H1 (cell line): ENCODE measurements at places on chromosomes 7 and 10.

DNA sequence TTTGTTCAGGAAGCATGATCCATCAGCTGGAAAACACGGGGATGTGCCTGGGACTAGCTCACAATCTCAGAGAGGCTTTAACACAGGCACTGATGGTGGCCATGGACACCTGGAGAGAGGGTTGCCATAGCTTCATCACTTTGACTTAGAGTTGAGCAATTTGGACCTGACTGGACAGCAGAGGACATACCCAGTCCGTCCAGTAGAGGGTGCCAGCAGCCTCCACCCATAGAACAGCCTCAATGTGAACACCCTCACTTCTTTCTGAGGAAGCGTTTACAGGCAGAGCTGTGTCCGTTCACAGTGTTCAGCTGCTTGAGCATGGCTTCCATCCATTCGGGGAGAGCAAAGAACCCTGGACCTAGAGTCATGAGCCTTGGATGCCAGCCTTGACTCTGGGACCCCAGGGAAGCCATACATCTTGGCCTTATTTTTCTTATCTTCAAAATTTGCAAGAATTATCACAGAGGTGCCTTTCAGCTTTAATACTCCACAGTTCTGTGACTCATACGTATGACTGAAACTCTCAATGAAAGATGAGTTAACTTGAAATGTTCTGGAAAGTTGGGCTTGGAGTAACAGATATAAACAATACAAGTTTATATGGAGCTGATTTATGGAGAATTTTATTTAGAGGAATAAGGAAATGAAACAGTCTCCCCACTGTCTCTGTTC is 302.9 kb upstream of the PODXL start:
- no peaks in the 10 kb centered on the region for H3K4me1 ChIP-seq
- H3K27ac ChIP-seq = no peak overlapping the region
- no peaks in the 10 kb centered on the region for H3K27me3 ChIP-seq
- H3K4me3 ChIP-seq = no peak overlapping the region
- no peaks in the 10 kb centered on the region for H3K36me3 ChIP-seq

DNA sequence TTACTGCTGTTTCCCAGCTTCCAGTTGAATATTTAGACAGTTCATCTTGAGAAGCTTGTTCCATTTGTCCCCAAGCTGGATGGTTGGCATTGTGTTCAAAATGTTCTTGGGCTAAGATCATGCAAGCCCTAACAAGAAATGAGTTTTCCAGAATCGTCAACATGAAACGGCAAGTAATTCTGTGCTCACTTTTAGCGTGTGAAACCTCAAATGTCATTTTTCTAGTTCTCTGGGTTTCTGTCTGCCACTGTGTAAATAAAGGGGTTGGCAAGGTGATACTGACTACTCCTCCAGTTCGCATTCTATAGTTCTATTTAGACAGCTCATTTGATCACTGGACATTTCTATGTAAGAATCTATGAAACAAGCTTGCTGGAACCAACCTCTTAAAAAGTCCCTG is 194.0 kb downstream of the AHR start:
- no peak overlapping the region for H3K4me3 ChIP-seq
- no peaks in the 10 kb centered on the region for H3K27me3 ChIP-seq
- no peak overlapping the region for H3K27ac ChIP-seq

GRCh38 chr10:66844176-66844942 is 81.5 kb upstream of the LRRTM3 start:
- no peaks in the 10 kb centered on the region for H3K36me3 ChIP-seq
- no peak overlapping the region for H3K4me3 ChIP-seq
- no peaks in the 10 kb centered on the region for H3K27me3 ChIP-seq
- H3K4me1 ChIP-seq = no peaks in the 10 kb centered on the region
- DNase-seq = no peak

- no peaks in the 10 kb centered on the region for H3K27me3 ChIP-seq
- DNase-seq = no peak
- no peaks in the 10 kb centered on the region for H3K4me1 ChIP-seq
Measured at GRCh38 chr7:66668677-66669076, 40.0 kb downstream of the KCTD7 start.

GRCh38 chr10:10520491-10521385 is 496.9 kb upstream of the CELF2 start:
- H3K36me3 ChIP-seq = no peaks in the 10 kb centered on the region
- no peaks in the 10 kb centered on the region for H3K27me3 ChIP-seq
- DNase-seq = no peak
- no peak overlapping the region for H3K27ac ChIP-seq
- no peak overlapping the region for H3K4me3 ChIP-seq
- no peaks in the 10 kb centered on the region for H3K4me1 ChIP-seq

- H3K27ac ChIP-seq = peak overlapping the region; percentile 18; the same call in 1 of the 2 replicates
- peaks cover 11% of the 10 kb centered on the region; the same call in 1 of the 2 replicates for H3K4me1 ChIP-seq
- no peaks in the 10 kb centered on the region for H3K27me3 ChIP-seq
- peak; percentile 51 for DNase-seq
- H3K4me3 ChIP-seq = no peak overlapping the region
Measured at GRCh38 chr10:22690614-22691431, 23.6 kb downstream of the PIP4K2A start.

- H3K36me3 ChIP-seq = 0 out of 2 replicates have a peak, but pooled peaks cover 10% of the 10 kb centered on the region
- peaks cover 26% of the 10 kb centered on the region for H3K4me1 ChIP-seq
- DNase-seq = no peak
Measured at GRCh38 chr10:70889291-70889690, 926 bp upstream of the PCBD1 start.

- no peaks in the 10 kb centered on the region for H3K36me3 ChIP-seq
- H3K4me1 ChIP-seq = no peaks in the 10 kb centered on the region
- no peaks in the 10 kb centered on the region for H3K27me3 ChIP-seq
- no peak overlapping the region for H3K27ac ChIP-seq
- no peak overlapping the region for H3K4me3 ChIP-seq
Measured at GRCh38 chr10:54159924-54160323, 641.1 kb downstream of the PCDH15 start.

DNA sequence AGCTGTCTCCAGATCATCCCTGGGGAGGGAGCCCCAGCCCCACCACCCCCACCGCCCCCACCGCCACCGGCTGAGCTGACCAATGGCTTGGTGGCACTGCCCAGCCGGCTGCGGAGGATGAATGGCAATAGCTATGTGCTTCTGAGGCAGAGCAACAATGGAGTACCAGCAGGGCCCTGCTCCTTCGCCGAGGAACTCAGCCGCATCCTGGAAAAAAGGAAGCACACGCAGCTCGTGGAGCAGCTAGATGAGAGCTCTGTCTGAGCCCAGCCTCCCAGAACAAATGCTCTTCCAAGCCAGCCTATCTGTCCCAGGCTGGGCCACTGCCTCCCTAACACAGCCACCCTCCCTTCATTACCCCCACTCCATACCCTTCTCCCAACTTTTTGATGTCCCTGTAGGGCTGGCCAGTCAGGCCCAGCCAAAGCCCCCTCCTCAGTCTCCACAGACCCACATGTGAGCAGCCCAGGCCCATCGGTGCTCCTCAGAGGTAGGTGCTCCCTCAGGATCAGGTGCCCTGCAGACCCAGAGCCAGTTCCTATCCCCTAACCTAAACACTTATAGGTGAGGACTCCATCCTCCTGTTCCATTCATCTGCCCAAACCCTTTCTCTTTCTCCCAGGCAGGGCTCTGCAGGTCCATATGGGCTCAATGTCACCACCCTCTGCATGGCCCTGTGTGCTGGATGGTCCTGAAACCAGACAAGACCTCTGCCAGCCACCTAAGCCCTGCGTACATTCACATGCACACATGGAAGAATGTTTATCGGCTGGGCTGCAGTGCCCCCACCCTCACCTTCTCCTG is 3.2 kb downstream of the MRPL43 start:
- DNase-seq = no peak
- no peaks in the 10 kb centered on the region for H3K27me3 ChIP-seq
- no peak overlapping the region for H3K27ac ChIP-seq

GRCh38 chr7:100132697-100133151 is 6.0 kb downstream of the MBLAC1 start:
- peaks cover 11% of the 10 kb centered on the region; the same call in 1 of the 2 replicates for H3K27me3 ChIP-seq
- DNase-seq = peak; percentile 81
- no peaks in the 10 kb centered on the region for H3K4me1 ChIP-seq
- no peaks in the 10 kb centered on the region for H3K36me3 ChIP-seq
- H3K4me3 ChIP-seq = no peak overlapping the region

- H3K27me3 ChIP-seq = no peaks in the 10 kb centered on the region
- no peak overlapping the region for H3K4me3 ChIP-seq
- DNase-seq = no peak
- no peaks in the 10 kb centered on the region for H3K36me3 ChIP-seq
- H3K27ac ChIP-seq = no peak overlapping the region
Measured at GRCh38 chr7:131961054-131961680, 404.7 kb upstream of the PODXL start.

- no peaks in the 10 kb centered on the region for H3K27me3 ChIP-seq
- H3K4me1 ChIP-seq = no peaks in the 10 kb centered on the region
- H3K27ac ChIP-seq = no peak overlapping the region
- no peak for DNase-seq
Measured at GRCh38 chr10:109280837-109281236, 642.5 kb downstream of the XPNPEP1 start.

GRCh38 chr7:32153006-32153405 is 82.8 kb upstream of the PDE1C start:
- H3K27ac ChIP-seq = no peak overlapping the region
- no peak overlapping the region for H3K4me3 ChIP-seq
- H3K36me3 ChIP-seq = no peaks in the 10 kb centered on the region
- DNase-seq = no peak
- H3K4me1 ChIP-seq = no peaks in the 10 kb centered on the region

DNA sequence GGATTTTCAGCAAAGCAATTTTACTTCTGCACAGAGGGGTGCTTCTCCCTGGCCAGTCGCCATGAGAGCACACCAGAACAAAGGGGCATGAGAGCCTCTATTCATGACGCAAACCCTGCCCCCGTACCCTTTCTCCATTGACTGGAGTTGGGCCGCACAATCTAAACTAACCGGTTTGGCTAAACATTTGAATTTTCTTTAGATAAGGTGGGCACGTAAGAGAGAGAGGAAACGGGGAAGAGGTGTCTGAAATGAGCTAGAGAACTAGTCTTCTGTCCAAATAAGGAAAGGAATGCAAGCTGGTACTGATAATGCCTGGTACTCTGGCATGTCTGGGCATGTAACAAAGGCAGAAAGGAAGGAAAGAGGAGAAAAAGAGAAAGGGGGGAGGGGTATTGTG is 13.2 kb upstream of the SCIN start:
- no peak overlapping the region for H3K4me3 ChIP-seq
- no peaks in the 10 kb centered on the region for H3K4me1 ChIP-seq
- H3K27ac ChIP-seq = peak overlapping the region; percentile 50; the same call in 1 of the 2 replicates
- DNase-seq = no peak
- H3K36me3 ChIP-seq = no peaks in the 10 kb centered on the region

DNA sequence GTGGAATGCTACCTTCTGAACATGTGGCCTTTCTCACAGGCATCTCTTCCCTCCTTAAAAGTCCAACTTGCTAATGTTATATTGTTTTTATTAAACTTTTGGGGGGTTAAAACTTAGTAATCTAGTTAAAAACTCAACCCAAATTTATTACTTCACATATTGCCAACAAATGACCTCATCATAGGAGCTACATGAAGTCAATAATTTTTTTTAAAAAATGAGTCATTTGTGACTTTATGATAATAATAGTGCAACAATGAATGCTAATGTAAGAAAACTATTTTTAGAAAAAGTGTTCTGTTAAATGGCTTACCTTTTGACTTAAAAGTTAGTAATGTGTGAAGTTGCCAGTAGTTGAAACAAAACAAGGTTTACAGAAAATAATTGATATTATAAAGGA is 325.9 kb upstream of the FZD1 start:
- no peaks in the 10 kb centered on the region for H3K4me1 ChIP-seq
- H3K4me3 ChIP-seq = no peak overlapping the region
- no peak for DNase-seq
- H3K36me3 ChIP-seq = no peaks in the 10 kb centered on the region
- no peak overlapping the region for H3K27ac ChIP-seq

DNA sequence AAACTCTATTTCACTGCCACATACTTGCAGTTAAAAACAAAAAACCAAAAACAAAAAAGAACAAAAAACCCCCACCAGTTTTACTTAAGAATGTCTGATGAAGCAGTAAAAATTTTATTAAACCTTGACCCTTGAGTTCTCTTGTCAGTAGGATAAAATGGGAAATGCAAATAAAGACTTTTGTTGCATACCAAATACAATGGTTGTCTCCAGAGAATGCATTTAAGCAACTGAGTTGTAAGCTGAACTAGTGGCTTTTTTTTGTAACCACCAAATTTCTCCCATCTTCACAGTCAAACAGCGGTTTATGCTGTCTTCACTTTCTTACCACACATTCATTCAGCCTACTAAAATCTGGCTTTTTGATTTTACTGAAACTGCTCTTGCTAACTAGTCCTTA is 3.1 kb downstream of the SYPL1 start:
- H3K27ac ChIP-seq = no peak overlapping the region
- DNase-seq = no peak
- H3K27me3 ChIP-seq = no peaks in the 10 kb centered on the region

- peaks cover 5% of the 10 kb centered on the region for H3K4me1 ChIP-seq
- H3K27me3 ChIP-seq = peaks cover 4% of the 10 kb centered on the region; the same call in 1 of the 2 replicates
- no peaks in the 10 kb centered on the region for H3K36me3 ChIP-seq
- DNase-seq = no peak
Measured at GRCh38 chr10:78292982-78293865, 259.6 kb downstream of the RPS24 start.

GRCh38 chr7:106430103-106430502 is 145.3 kb upstream of the NAMPT start:
- H3K4me1 ChIP-seq = no peaks in the 10 kb centered on the region
- H3K27me3 ChIP-seq = no peaks in the 10 kb centered on the region
- DNase-seq = no peak
- H3K27ac ChIP-seq = no peak overlapping the region
- H3K36me3 ChIP-seq = no peaks in the 10 kb centered on the region
- H3K4me3 ChIP-seq = no peak overlapping the region
